ENCODE measurements at places on chromosomes 13 and 19.

DNA sequence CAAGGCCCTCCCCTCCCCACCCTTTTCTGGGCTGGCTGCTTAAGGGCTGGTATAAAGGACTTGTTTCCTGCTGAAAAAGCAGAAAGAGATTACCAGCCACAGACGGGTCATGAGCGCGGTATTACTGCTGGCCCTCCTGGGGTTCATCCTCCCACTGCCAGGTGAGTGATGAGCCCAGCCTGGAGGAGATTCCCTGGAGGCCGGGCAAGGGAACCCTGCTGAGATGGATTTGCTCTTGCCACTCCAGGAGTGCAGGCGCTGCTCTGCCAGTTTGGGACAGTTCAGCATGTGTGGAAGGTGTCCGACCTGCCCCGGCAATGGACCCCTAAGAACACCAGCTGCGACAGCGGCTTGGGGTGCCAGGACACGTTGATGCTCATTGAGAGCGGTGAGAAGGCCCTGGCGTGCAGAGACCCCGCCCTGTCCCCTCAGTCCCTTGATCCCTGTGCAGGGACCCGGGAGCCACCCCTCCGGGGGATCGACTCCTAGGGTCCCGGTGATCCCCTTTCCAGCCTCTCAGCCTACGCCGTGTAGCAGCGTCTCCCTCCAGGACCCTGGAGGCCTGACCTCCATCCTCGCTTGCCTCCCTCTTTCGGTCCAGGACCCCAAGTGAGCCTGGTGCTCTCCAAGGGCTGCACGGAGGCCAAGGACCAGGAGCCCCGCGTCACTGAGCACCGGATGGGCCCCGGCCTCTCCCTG lies at the start of gene CD177:
CD177 (plus strand) TSS at position 81 of the 699 bp plus-strand sequence; CDS start at position 110, 29 bp downstream.
- DNase-seq = no peak

DNA sequence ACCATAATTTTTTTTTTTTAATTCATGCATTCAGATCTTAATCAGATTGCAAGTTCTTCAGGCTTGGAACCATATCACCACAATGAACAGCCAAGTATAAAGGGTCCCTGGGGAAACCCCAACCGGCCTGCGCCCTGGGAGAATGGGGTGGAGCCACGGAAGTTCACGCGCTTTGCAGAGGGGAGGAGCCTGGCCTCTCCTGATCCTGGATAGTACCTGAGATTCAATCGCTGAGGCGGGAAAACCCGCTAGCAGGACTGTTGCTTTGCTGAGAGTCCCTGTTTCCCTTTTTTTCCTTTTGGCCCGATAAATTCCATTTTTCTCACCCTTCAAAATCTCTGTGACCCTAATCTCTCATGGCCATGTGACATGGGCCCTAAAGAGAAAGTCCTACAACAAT lies 385.1 kb downstream of the IRS2 start:
- DNase-seq = no peak

DNA sequence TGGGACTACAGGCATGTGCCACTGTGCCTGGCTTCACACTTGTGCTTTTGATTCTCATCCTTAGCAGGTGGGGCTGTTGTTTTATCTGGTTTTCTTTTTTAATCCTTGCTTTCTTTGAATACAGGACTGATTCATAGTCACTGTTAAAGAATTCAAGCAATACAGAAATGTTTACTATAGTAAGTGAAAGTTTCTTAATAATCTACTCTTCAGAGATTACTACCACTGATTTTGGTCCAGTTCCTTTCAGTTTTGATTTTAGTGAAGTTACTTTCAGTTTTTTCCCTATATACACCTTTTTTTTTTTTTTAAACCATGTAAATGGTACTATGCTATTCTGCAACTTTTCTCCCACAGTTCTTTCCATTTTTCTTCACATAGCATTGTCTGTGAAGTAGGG lies 53.6 kb downstream of the GATAD2A start:
- DNase-seq = no peak

DNA sequence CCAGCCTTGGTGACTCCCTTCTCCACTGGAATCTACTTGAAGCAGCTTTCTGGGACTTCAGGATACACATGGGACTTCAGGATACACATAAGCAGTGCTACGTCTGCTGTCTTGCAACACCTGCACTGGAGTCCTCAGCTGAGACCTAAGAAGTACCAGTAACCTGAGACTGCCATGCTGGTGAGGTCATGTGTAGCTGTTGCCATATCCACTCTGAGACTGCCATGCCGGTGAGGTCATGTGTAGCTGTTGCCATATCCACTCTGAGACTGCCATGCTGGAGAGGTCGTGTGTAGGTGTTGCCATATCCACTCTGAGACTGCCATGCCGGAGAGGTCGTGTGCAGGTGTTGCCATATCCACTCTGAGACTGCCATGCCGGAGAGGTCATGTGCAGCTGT lies 937.9 kb downstream of the EFNB2 start:
- no peak for DNase-seq

DNA sequence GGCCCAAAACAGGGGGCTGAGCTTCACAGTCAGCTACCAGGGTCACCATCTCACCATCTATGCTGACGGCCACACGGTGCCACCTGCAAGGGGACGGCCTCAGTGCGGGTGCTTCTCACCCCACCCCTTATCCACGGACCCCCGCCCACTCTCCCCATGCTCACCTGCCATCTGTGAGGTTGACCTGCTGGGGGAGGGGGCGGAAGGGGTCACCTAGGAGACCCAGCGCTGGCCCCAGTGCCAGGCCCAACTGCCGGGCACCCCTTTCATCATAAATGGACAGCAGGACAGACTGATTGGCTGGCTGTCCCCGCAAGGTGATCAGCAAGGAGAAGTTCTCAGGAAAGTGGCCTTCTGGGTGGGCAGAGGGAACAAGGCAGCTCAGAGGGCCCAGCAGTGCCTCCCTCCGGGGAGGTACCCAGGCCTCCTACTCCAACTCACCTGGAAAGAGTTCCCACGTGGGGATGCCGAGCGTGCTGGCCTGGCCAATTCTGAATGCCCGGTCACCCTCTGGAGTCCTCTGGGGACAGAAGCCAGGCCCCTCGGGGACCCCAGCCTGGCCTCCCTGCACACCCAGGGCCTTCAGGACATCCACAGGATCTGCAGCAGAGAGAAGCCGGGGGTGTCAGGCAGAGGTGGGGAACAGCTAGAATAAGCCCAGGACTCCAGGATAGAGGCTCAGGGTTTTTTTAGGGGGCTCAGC lies 4.5 kb downstream of the COL5A3 start:
- DNase-seq = no peak

- peak; percentile 55 for DNase-seq
Measured at GRCh38 chr19:4730740-4731171, 7.1 kb upstream of the DPP9 start.

DNA sequence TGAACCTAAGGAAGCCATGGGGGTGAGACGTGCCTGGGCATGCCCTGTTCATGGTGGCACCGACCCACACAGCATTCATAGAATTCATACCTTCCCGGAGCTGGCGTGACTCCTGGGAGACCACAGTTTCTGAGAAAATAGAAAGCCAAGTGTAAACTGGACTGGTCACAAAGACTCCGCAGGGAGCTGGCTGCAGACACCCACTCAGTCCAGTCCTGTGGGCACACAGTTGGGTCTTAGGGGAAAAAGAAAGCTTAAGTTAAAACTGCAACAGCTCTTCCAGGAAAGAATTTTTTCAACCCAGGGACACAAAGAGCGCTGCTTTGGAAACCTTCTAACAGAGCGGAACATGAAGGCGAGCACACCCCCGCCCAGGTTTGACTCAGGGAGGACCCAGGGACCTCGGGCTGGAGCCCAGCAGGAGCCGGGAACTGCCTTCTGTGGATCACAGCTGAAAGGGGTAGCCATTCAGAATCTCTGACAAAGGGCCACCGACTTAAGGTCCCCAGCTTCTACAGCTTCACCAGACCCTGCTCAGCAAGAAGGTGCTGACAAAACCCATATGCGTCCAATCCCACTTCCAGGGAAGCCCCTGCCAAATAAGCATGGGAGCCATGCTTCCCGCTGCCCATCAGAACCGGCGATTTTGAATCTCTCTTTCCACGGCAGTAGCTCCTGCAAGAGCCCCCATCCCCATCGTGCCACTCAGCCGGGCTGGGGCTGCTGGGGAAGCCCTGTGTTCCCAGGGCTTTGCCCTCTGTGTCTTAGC lies 183.7 kb downstream of the COL4A1 start:
- DNase-seq = no peak

- DNase-seq = no peak
Measured at GRCh38 chr19:29212356-29212647, 649 bp downstream of the UQCRFS1 start.

- DNase-seq = no peak
Measured at GRCh38 chr13:100680131-100680530, 5.5 kb upstream of the TMTC4 start.

DNA sequence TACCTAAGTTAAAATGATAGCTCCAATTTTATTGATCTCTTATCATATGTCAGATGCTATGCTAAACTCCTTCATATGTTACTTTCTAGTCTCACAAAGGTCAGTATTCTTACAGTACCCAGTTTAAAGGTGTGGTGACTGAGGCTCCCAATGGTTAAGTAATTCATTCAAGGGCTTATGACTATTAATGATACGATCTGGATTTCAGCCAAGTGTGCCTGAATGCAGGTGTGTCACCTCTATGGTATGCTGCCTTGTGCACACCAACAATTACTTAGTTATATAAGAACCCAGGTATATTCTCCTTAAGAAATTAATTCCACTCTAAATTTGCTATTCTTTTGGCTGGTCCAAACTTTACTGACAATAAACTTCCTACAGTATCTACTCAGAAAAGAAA lies 84.6 kb upstream of the TRPC4 start:
- no peak for DNase-seq

DNA sequence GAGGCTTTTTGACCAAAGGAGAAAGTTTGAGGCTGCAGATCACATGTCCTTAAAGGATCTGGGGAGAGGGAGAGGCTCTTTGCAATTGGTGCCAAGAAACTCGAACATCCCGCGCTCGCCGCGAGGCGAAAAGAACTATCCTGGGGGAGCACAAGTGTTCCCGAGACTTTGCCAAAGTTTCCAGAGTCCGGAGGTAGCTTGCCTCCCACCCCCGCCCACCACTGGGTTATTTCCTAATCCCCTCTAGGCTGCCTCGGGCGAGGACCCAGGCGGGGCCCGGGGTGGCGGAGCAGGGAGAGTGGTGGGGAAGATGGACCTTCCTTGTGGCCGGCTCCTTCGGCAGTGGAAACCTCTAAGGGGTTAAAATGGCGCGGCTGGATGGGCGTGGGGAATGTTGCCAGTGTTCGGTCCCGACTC lies 114.5 kb downstream of the KCNRG start:
- DNase-seq = no peak

DNA sequence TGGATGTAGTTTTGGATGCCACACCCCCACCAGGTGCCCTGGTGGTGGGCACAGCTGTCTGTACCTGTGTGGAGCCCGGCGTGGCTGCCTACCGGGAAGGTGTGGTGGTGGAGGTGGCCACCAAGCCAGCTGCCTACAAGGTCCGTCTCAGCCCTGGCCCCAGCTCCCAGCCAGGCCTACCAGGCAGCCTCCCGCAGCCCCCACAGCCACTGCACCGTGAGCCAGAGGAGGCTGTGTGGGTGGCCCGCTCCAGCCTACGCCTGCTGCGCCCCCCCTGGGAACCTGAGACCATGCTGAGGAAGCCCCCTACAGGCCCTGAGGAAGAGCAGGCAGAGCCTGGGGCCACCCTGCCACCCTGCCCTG lies 3.5 kb downstream of the CIC start:
- DNase-seq = no peak

DNA sequence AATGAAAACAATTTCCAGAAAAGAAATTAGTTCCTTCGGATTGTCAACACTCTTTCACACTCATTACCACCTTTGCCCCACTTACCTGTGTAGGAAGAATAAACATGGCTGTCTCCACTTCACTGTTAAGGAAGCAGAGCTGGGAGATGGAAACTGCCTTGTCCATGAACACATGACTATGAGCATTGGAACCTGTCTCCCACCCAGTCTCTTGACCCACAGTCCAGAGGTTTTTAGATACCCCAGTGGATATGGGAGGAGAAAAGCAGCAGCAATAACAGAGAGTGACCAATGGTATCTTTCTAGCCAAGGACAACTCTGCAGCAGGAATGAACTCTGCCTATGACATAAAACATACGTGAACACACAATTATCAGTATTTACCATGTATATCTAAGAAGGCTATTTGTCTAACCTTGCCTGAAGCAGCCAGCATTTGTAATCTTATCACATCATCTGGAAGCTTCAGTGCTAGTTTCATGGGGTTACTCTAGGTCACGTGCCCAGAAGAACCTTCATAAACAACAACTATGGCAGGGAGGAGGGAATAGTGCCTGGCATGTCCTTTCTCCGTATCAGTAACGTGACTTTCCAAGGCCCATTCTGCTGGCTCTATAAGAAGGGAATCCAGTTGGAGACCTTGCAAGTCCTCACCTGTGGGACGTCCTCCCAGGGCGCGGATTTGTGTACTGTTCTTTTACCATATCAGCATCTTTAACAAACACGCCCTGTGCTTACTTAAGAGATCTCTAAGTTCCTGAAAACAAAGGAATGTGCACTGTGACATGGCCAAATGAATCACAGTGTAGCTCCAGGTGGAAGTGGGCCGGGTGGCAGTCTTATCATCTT lies 221.8 kb upstream of the UBL3 start:
- DNase-seq = no peak

- DNase-seq = no peak
Measured at GRCh38 chr19:28224441-28224840, 988.5 kb downstream of the UQCRFS1 start.

DNA sequence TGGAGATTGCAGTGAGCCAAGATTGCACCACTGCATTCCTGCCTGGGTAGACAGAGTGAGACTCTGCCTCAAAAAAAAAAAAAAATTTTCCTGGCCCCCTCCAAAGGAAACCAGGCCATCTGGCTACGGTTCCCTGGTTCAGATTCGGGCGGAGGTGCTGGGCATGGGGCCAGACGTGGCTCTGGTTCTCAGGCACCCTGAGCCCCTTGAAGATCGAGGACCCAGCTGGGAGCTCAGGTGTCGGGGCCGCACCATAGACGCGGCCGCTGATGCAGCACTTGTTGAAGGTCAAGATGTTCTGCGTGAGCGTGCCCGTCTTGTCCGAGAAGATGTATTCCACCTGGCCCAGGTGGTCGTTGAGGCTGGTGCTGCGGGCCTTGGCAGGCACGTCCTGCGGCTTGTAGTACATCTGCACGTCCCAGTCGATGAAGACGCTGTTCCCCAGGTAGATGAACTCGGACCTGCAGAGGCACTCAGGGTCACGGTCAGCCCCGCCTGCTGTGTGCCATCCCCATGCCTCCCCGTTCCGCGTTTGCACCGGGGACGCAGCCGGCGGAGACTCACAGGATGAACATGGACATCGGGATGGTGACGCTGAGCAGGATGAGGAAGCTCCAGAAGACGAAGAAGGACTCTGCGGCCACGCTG lies 12.3 kb downstream of the ATP8B3 start:
- DNase-seq = no peak

DNA sequence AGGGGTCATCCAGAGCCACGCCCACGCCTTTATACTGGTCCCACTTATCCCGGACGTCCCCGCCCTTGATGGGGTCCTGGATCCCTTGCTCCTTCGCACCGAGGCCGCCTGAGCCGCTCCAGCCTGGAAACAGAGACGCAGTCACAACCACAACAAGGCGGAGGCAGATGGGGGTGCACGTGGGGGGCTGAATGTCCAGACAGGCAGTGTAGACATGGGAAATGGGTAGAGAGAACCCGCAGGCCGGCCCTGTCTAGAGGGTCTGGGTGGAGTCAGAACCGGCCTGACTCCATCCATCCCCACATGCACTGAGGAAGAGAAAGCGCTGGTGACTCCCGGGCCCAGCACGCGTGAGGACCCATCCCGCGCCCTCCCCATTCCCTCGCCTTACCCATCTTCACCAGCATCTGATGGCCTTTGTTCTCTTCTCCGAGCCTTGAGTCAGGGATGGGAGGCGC lies 23.0 kb downstream of the CHERP start:
- no peak for DNase-seq
